ENCODE measurements at places on chromosomes 7 and 10.

- DNase-seq: no peak
These were observed 370.7 kb downstream of the PPP1R3A start for GRCh38 chr7:113548137-113548536.

- DNase-seq: no peak
These were observed 275.2 kb downstream of the LRRTM3 start for GRCh38 chr10:67200913-67201564.

GRCh38 chr7:31814187-31814586 lies 127.2 kb downstream of the PPP1R17 start:
- DNase-seq: peak; percentile 14

GRCh38 chr7:68470836-68471435 lies 1127.3 kb upstream of the AUTS2 start:
- DNase-seq: no peak

- no peak for DNase-seq
These were observed 72.8 kb upstream of the NMT2 start for GRCh38 chr10:15241306-15241705.

- no peak for DNase-seq
These were observed 350.2 kb downstream of the GATA3 start for GRCh38 chr10:8404721-8405120.

GRCh38 chr10:132355297-132355696 lies 23.3 kb downstream of the LRRC27 start:
- DNase-seq: no peak

DNA sequence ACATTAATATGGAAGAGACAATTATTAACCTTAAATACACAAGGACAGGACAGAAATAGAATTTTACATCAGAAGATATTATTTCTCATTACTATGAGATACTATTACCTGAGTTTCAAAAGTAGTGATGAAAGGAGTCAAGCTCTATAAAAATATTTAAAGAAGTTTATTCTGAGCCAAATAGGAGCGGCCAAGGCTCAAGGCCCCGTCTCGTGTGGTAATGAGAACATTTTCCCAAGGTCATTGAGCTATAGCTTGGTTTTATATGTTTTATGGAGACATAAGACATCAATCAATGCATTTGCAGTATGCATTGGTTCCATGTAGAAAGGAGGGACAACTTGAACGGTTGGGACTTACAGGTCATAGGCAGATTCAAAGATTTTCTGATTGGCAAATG lies 29.4 kb upstream of the ZMYND11 start:
- DNase-seq: no peak

DNA sequence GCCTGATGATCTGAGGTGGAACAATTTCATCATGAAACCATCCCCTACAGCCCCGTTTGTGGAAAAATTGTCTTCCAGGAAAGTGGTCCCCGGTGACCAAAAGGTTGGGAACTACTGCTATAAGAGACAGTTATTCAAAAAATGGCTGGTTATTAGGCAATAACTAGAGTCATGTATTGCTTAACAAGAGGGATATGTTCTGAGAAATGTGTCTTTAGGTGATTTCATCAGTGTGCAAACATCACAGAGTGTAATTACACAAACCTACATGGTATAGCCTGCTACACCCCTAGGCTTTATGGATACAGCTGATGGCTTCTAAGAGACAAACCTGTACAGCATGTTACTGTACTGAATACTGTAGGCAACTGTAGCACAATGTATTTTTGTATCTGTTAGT lies 71.3 kb upstream of the CSTF2T start:
- DNase-seq: peak; percentile 52

DNA sequence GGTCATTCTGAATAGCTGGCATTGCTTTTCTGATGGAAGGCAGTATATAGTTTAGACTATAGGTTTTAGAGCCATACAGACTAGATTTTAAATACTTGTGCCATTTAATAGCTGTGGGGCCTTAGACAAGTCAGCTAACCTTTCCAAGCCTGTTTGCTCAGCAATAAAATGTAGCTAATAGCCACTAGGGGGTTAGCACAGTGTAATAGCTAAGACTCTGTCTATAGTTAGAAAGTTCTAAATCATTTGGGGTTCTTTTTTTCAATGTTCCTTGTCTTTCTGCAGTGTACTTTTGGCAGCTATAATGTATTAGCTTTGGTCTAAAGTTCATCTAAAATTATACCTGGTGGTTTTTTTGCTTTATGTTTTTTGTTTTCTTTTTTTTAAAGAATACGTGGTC lies 7.5 kb upstream of the KIFBP start:
- DNase-seq: no peak

DNA sequence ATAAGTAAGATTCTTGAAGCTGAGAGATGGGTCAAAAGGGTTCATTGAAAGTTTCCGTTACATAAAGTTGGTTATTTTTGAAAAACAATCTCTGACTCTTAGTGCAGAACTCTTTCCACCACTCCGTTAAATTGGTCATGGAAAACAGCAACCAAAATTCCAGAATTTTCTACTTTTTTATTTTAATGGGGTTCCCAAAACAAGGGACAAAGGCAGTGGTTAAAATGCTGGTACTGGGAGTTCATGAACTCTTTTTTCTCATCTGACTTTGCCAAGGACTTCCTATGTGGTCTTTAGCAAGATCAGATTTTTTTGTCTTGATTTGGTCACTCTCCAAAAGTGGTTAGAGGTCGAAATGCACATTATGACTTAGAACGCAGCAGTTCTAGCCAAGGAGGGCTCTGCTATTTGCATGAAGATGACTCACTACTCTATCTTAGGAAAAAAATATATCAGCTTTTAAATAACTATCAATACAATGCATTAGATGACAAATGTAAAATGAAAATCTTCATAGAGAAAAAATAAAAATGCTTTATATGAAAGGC lies 145.7 kb downstream of the REEP3 start:
- DNase-seq: peak; percentile 93

DNA sequence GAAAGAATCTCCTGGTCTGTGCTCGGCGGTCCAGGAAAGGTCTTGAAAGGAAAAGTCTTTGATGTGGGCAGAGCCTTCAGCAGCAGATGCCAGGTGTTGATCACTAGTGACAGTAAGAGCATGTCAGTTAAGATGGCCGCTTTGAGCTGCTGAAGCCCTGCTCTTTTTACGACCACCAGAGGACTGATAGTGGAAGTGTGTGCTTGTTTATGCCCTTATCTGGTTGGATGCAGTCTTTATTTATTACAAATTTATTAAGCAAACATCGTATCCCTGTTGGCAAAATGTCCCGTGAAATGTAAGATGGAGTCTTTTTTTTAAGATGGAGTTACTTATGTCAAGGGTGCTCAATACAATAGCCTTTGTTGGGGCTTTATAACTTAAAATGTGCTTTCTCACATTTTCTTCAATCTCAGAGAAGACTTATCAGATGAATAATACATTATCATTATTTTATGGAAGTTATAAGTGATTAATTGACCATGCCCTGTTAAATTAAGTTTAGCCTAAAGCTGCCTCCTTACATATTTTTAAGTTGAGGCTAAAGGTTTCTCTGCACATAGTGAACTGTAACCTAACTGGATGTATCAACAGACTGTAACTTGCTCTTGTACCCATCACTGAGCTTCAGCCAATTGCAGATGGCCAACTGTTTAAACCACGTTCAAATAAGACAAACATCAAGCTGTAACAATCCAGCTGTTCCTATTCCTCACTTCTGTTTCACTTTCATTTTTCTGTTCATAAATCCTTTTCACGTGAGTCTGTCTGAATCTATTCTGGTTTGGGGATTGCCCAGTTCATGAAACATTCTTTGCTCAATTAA lies 97.4 kb upstream of the PIK3CG start:
- no peak for DNase-seq

- no peak for DNase-seq
These were observed 48.5 kb downstream of the FEZF1 start for GRCh38 chr7:122256046-122256445.

DNA sequence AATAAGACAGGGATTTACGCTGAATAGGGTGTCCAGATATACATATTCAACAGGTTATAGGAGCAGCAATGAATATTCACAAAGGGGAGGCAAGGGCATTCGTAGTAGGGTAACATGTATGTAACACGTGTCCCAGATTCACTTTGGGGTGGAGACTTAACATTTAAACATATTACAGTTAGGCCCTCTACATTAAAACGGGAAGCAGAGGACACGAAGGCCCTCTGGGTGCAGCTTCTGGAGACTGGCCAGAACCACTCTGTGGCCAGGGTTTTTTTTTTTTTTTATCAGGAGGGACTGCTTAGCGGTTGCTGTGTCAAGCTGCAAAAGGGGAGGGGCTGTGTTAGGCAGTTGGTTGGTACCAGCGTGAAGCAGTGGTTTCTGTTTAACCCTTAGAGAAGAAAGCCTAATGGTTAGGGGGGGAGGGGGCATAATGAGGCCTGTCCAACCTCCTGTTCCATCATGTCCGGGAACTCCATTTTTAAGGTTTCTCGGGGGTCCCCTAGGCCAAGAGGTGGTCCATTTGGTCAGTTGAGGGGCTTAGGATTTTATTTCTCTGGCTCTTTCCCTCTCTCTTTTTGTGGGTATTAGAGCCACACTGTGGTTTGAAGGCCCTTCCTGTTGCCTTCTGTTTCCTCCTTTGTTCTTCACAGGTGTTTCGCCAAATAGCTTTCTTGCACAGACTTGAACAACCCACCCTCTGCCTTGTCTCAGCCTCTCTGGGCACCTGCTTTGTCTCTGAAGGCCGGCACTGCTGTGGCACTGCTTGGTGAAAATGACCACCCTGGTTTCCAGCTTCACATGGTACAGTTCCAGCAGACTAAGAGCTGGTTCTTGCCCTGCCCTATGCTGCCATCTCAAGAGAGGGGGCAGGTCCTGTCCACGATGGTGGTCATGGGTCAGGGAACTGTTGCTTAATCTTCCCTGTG lies 26.4 kb downstream of the PRF1 start:
- DNase-seq: no peak

DNA sequence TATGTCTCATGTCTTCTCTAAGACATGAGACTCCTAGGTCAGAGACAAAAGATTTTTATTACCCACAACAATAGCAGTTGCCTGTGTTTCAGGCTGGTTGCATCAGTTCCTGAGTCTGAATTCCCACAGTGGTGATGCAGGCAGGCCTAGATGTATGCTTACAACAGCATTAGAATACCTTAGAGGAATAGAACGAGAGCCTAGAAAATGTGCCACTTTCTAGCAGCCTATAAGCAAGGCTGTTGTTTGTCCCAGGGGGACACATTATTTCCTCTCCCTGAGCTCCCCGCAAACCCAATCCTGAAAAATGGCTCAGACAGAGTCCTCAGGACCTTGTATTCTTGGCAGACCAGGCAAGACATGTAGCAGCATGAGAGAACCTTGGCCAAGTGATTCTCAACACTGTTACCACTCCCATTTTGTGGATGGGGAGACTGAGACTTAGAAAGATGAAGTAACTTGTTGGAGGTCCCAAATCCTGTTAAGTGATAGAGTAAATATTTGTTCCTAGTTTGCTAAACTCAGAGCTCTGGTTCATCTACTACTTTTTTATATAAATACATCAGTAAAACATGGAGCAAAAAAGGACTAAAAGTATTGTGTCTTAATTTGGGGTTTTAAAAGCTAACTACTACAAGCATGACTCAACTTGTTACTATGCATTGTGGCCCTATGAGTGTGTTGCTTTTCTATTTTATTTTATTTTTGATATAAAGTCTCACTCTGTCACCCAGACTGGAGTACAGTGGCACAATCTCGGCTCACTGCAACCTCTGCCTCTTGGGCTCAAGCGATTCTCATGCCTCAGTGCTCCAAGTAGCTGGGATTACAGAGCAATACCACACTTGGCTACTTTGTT lies 14.2 kb downstream of the VTI1A start:
- DNase-seq: peak; percentile 90

GRCh38 chr10:18472977-18473376 lies 178.4 kb downstream of the NSUN6 start:
- no peak for DNase-seq

DNA sequence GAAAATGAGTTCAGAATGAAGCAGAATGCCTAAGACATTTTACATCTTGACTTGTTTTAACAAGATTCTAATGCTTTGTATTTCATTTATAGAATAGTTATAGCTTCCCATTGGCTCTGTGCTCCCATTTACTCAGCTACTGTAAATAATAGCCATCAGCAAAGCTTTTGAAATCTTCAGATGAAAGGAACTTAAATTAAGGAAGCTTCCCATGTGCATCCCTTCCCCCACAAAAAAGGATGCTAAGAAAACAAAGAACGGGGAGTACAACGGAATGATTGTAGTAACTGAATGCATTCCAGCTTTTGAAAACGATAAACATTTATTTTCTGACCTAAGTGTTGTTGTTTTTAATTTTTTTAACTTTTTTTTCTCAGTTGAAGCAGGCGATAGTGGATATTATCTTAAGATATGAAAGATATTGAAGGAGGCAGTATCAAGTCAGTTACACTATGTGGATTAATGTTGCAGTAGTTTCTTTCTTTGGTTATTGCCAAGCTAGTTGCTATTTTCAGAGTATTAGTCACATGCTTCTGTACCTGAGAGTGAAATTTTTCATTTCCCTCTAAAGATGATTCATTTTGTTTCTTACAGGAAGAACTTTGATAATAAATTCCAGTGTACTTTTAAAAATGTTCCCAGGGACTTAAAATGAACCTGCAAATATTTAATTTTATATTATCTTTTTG lies 129.2 kb downstream of the KCND2 start:
- peak; percentile 50 for DNase-seq

GRCh38 chr10:102951316-102951715 lies 33.2 kb downstream of the CNNM2 start:
- peak; percentile 6 for DNase-seq

- DNase-seq: no peak
These were observed 104.7 kb downstream of the CPXM2 start for GRCh38 chr10:123786896-123787295.

GRCh38 chr10:132881186-132881920 lies 61.0 kb downstream of the CFAP46 start:
- DNase-seq: no peak

DNA sequence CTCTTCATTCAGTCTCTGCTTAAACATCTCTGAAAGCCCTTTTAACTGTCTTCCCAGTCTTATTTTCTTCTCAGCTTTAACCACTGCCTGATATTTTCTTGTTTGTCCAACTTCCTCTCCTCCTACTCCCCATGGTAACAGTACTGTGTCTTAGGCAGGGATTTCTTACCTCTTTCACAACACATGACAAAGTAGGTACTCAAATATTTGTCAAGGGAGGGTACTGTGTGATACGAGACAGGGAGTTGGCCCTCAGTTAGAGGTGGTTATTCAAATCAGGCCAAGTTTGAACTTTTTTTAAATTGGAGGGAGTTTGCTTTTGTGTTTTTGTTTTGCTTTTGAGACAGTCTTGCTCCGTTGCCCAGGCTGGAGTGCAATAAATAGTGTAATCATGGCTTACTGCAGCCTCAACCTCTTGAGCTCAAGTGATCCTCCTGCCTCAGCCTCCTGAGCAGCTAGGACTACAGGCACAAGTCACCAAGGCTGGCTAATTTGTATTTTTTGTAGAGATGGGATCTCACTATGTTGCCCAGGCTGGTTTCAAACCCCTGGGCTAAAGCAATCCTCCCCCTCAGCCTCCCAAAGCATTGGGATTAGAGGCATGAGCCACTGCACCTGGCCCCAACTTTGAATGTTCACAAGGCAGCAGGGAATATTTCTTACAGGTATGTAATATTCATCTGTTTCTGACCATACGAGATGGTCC lies 2.5 kb upstream of the KPNA7 start:
- DNase-seq: no peak

DNA sequence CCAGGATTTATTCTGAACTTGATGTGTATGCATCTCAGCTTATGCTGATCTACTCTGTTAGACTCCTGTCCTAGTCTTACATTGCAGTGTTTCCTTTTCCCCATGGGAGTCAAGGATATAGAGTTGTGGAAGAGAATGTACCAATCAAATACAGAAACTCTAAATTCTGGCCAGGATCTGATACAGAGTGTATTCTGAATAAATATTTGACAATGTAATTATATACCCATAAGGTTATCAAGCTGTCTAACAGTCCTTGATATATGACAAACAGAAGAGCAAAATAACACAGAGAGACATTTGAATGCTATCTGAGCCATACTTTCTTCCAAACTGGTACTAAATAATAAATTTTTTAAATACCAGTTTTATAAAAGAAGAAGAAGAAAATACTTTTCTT lies 116.8 kb downstream of the ETV1 start:
- no peak for DNase-seq

Data from fibroblast of skin of right biceps (primary cell).